AG10803 (cell line): ENCODE measurements at places on chromosomes 3 and 15.
A peak's percentile ranks its signal among the peaks of the same experiment; 100 is the strongest.

DNA sequence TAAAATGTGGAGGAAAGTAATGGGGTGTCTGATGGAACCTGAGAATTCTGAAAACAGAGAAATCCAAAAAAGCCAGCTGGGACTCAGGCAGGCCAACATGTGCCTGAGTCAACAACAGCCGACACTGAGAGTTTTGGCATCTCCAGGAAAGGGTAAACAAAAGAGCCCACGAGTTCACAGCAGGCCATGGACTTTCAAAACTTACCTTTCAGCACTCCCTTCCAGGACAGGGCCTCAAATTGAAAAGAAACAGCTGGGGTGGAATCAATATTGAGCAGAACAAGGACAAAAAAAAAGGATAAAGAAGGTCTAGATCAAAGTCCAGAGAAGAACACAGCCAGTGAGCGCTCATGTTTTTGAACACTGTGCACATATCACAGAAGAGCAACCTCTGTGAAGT, 735.4 kb upstream of the GRM7 start:
- DNase-seq = no peak

GRCh38 chr3:27596334-27596841, 112.2 kb upstream of the SLC4A7 start:
- peak; percentile 68 for DNase-seq

GRCh38 chr3:117633207-117633606, 923.6 kb downstream of the TUSC7 start:
- no peak for DNase-seq

DNA sequence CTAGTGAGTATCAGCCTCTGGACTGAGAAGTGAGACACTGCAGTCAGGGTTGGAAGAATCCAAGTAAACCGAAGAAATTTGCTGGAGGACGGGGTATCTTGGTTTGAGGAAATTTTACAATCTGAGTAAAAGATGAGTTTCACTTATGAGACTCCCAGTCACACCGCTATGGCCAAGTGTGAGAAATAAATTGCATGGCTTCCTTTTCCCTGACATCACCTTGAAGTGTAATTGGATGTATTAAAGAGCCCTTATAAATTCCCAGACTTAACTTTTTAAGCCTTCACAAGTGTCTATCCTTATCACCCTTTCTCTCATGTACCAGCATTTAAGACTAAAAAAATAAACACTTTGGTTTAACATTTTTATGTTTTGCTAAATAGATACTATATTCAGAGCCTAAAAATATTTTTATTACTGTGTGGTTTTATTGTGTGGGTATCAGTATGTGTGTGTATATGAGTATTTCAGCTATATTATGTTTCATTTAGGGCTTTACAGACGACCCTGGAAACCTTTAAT, 23.8 kb downstream of the USP3 start:
- DNase-seq = peak; percentile 16

- no peak for DNase-seq
Observed at GRCh38 chr3:42733501-42734262, 31.1 kb upstream of the HHATL start.

DNA sequence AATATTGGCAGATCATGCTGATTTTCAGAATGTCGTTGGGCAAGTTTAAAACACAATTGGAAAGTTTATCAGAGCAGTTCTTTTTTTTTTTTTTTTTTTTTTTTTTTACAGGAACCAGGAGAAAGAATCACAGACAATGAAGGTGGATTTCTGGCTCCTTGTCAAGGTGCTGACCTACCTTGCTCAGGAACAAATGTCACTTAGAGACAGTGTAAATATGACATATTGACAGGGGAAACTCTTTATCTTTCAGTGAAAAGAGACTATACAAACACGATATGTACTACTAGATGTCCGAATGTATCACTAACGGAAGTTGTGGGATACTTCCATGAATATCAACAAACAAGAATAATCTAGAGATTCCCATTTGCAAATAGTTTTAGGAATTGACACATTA, 237.3 kb downstream of the FMN1 start:
- no peak for DNase-seq

DNA sequence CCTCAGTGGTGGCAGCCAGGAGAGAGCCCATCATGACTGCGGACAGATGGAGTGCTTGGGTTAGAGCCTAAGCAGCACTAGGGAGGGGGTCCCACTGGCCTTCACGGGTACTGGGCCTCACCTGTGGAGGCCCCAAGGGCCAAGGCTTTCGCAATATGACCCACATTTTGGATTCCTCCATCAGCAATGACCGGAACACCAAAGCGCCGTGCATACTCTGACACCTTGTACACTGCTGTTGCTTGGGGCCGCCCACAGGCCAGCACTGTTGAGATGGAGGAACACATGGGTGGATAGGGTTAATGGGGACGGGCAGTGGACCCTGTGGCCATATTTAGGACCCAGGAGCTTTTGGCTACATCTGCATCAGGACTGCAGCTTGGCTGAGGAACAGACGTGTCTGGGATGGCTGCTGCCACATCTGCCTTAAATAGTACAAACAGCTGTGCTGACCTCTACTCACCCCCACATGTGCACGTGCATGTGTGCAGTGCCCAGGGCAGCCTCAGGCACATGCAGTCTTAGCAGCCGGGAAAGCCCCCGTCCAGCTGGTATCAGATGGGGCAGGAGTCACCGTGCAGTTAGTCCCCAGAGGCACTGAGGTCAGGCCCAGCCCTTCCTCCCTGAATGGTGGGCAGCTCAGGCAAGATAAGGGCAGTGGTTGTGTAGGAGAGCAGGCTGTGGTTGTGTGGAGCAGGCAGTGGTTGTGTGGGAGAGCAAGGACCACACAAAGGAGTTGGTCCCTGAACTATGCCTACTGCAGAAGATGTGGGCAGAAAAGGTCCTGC, 3.3 kb downstream of the NDUFAF3 start:
- DNase-seq = no peak

- no peak for DNase-seq
Observed at GRCh38 chr3:135040321-135041240, 245.5 kb downstream of the EPHB1 start.

DNA sequence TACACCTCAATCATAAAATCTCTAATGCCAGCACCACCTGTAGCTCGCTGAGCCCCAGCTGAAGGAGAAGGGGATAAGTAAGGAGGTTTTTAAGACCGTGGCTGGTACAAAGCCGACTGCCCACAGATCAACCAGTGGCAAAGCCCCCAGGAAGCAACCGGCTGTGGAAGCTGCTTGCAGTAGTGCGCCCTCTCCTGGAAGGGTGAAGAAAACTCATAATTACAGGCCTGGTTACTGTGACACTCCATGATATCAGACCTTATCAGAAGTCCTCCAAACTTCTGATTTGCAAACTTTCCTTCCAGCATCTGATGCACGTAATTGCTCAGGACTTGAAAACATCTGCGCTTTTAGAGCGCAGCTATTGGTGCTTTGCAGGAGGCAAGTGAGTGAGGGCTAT, 63.1 kb upstream of the MCTP2 start:
- no peak for DNase-seq

DNA sequence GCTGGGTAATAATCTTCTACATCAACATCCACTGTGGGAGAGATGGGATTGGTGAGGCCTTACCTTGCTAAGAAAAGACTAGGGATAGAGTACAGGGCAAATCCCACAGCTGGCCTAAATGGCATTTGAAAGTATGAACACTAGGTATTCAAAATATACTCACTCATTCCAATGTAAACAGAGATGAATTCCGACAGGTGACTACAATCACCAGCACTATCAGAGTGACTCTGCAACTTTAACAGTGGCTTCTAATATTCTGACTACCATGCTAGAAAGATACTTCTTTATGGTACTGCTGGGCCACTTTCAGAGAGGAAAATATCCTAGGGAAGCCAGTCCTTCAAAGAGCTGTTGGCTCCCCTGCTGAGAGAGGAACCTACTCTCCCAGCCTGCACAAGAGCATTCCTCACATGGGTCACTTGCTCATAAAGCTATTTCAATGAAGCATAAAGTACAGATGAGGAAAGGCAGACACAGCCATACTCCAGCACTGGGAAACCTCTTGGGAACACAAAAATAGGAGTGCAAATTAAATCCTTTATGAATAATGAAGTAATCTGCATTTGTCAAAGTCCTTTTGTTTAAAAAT, 21.5 kb upstream of the MAN2C1 start:
- no peak for DNase-seq

DNA sequence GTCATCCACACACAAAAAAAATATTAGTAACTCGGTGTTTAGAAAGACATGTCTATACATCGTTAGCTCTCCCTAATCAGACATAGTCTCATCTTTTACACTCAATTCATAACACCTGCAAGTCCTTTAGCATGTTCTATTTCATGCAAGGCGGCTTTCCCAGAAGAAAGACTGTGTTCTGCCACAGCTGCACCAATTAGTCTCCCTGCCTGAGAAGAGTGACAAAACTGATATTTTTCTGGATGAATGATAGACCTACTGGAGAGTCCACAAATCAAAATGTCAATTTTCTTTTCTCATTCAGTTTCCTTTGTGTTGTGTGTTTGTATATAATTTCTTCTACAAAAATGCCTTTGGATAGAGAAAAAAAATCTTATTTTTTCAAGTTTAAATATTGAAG, 435.8 kb upstream of the EPHA3 start:
- DNase-seq = no peak

DNA sequence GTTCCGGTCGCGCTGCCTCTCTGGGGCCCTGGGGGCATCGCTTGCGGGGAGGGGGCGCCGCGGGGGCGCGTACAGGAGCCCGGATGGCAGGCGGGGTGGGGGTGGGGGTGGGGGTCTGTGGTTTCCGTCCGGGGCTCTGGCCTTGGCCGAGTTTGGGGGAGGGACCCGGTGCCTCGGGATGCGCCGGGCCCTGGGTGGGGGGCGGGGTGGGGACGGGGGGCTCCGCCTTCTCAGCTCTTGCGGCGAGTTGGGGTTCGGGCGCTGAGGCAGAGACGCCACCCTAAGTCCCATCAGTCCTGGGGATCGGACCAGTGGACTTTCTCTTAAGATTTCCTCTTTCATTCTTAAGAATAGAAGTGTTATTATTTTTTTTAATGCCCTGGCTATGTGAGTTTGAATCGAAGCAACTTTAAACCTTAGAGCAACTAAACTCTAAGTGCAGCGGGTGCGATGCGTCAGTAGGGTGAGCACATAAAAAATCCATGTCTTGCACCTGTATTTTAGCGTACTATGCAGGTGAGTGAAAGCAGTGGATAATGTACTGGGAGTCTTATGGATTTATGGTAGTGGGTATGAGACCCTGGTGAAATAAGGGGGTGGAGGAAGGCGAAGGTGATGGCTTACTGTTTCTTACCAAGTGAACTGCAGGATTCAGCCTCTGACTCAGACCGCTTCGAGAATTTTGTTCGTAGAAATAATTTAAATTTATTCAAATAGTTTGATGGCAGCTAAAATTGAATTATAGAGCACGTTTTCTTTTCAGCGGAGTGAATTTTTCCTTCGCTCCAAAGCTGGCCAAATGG, 762 bp downstream of the CTNNB1 start:
- peak; percentile 9 for DNase-seq

GRCh38 chr3:133168025-133168401, 129.8 kb downstream of the TMEM108 start:
- no peak for DNase-seq

DNA sequence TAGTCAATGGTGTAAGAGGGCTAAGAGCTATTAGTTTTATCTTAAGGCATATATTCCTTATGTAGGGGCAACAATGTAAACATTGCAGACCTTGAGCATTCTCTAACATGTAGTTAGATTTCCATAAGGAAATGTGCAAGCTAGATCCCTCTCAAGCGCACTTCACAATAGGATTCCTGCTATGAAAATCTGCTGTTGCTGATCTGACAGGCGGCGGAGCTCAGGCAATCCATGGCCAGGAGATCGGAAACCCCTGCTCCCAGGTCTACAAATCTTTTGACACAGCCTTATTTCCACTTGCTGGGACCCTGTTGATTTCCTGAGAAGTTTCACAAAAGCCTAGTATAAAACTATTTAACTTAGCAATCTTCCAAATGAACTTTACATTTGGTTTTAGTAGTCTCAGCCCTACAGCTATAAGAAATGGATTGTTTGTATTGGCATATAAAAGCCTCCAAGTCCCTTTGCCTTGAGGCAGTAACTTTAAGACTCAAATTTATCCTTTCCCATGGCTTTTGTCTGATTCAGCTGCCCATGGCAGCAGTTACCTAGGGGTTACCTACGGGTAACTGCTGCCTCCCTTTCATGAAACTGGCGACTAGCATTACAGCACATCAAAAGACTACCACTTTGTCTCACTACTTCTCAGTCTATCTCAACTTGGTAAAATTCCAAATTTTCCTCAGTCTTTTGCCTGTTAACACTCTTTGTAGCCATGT, 22.7 kb downstream of the TRA2B start:
- DNase-seq = no peak
